H1 (cell line): ENCODE measurements at places on chromosomes 6 and 20.

- H3K4me3 ChIP-seq, result no peak overlapping the region
- H3K36me3 ChIP-seq, result peaks cover 7% of the 10 kb centered on the region; the same call in 1 of the 2 replicates
- H3K27me3 ChIP-seq, result no peaks in the 10 kb centered on the region
- no peak overlapping the region for H3K27ac ChIP-seq
- DNase-seq, result no peak
Observed at GRCh38 chr20:62825333-62825985, 8.6 kb downstream of the COL9A3 start.

DNA sequence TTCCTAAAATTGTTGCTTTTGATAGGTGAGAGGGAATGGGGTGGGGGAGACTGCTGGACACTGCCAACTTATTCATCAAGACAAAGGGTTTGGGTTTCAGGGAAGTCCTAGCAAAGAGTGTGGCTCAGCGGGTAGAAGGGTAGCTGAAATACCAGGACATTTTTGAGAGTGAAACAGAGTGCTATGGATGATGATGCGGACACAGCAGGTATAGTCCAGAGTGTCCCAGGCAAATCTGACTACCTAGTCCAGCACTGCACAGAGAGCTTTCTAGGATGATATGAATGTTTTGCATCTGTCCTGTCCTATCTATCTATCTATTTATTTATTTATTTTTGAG is 154.3 kb downstream of the BCAS1 start:
- H3K27me3 ChIP-seq, result no peaks in the 10 kb centered on the region
- no peak for DNase-seq
- H3K27ac ChIP-seq, result no peak overlapping the region
- H3K4me1 ChIP-seq, result peaks cover 21% of the 10 kb centered on the region

GRCh38 chr6:30690403-30691207 is at the start of gene NRM:
TSS of gene NRM (minus strand) at chr6:30690984. CDS start at chr6:30690974, 10 bp downstream.
- peak within 1 kb of the TSS; percentile 92 for H3K4me3 ChIP-seq
- no peak within 1 kb of the TSS; the same call in none of the 2 replicates for H3K27ac ChIP-seq
- peaks cover 12% of the 10 kb centered on the region for H3K4me1 ChIP-seq
- no peaks in the 10 kb centered on the region; the same call in 1 of the 2 replicates for H3K36me3 ChIP-seq
- DNase-seq, result peak; percentile 89

GRCh38 chr6:163930012-163930411 is 515.5 kb downstream of the QKI start:
- H3K4me1 ChIP-seq, result no peaks in the 10 kb centered on the region
- no peaks in the 10 kb centered on the region for H3K36me3 ChIP-seq
- no peaks in the 10 kb centered on the region for H3K27me3 ChIP-seq
- no peak overlapping the region for H3K27ac ChIP-seq
- H3K4me3 ChIP-seq, result no peak overlapping the region

GRCh38 chr20:1935696-1936366 is 40.6 kb downstream of the SIRPA start:
- H3K4me3 ChIP-seq, result no peak overlapping the region
- no peak for DNase-seq
- H3K4me1 ChIP-seq, result no peaks in the 10 kb centered on the region
- H3K27me3 ChIP-seq, result no peaks in the 10 kb centered on the region

- DNase-seq, result no peak
- H3K4me3 ChIP-seq, result no peak overlapping the region
- no peaks in the 10 kb centered on the region for H3K4me1 ChIP-seq
- peaks cover 49% of the 10 kb centered on the region for H3K36me3 ChIP-seq
- no peaks in the 10 kb centered on the region for H3K27me3 ChIP-seq
Observed at GRCh38 chr20:38497246-38497935, 24.7 kb downstream of the RALGAPB start.

DNA sequence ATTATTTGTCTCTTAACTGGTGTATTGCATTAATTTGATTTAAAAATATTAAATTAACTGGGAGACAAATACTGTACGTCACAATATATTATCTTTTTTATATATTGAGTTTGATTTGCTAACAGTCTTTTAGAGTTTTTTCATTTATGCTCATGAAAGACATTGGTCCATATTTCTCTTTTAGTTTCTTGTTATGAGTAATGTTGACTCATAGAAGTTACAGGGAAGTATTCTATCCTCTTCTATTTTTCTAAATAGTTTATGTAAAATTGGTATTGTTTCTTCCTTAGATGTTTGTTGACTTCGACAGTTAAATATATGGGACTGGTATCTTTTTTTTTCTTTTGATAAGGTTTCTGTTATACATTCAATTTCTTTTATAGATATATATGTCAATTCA is 1115.6 kb upstream of the CITED2 start:
- no peak overlapping the region for H3K4me3 ChIP-seq
- no peaks in the 10 kb centered on the region for H3K27me3 ChIP-seq
- no peaks in the 10 kb centered on the region for H3K4me1 ChIP-seq
- no peak overlapping the region for H3K27ac ChIP-seq
- H3K36me3 ChIP-seq, result no peaks in the 10 kb centered on the region

- peak; percentile 44 for DNase-seq
- no peak overlapping the region for H3K27ac ChIP-seq
- H3K4me1 ChIP-seq, result peaks cover 17% of the 10 kb centered on the region
- H3K36me3 ChIP-seq, result no peaks in the 10 kb centered on the region
- no peaks in the 10 kb centered on the region for H3K27me3 ChIP-seq
- H3K4me3 ChIP-seq, result no peak overlapping the region
Observed at GRCh38 chr20:61937963-61938838, 127.5 kb downstream of the TAF4 start.

GRCh38 chr6:26044140-26045064 is 42.8 kb upstream of the HFE start:
- DNase-seq, result no peak
- no peaks in the 10 kb centered on the region for H3K27me3 ChIP-seq
- no peak overlapping the region for H3K4me3 ChIP-seq
- H3K36me3 ChIP-seq, result no peaks in the 10 kb centered on the region

GRCh38 chr6:105797286-105797979 is 288.7 kb upstream of the PRDM1 start:
- no peak overlapping the region for H3K4me3 ChIP-seq
- H3K36me3 ChIP-seq, result no peaks in the 10 kb centered on the region
- DNase-seq, result no peak

GRCh38 chr6:124822204-124822613 is 140.0 kb upstream of the RNF217 start:
- no peaks in the 10 kb centered on the region for H3K36me3 ChIP-seq
- H3K27me3 ChIP-seq, result no peaks in the 10 kb centered on the region
- no peak overlapping the region for H3K27ac ChIP-seq
- no peaks in the 10 kb centered on the region for H3K4me1 ChIP-seq

DNA sequence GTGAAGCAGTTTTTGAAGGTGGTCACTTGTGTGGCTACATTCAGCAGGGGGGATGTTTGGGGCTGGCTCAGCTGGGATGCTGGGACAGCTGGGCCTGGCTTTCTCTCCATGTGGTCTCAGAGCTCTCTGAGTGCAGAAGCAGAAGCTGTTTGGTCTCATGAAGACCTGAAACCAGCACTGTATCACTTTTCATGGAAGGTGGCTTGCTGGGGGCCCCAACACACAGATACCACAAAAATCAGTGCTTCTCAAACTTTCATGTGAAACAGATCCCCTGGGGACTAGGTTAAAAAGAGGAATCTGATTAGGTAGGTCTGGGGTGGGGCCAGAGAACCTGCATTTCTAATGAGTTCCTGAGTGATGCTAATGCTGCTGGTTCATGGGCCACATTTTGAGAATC is 347.3 kb downstream of the DHX35 start:
- no peak overlapping the region for H3K4me3 ChIP-seq
- DNase-seq, result no peak
- H3K4me1 ChIP-seq, result peaks cover 9% of the 10 kb centered on the region
- no peak overlapping the region for H3K27ac ChIP-seq

DNA sequence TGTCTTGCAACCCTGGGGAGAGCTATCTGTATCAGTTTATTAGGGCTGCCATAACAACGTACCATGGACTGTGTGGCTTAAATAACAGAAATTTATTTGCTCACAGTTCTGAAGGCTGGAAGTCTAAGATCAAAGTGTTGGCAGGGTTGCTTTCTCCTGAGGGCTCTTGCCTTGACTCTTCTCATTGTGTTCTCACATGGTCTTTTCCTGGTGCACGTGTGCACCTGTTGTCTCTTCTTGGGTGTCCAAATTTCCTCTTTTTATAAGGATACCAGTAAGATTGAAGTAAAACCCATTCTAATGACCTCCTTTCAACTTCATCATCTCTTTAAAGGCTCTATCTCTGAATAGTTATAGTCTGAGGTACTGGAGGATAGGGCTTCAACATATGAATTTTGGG is 72.3 kb upstream of the PDE7B start:
- H3K4me3 ChIP-seq, result no peak overlapping the region
- H3K36me3 ChIP-seq, result no peaks in the 10 kb centered on the region
- no peak for DNase-seq
- H3K4me1 ChIP-seq, result no peaks in the 10 kb centered on the region

DNA sequence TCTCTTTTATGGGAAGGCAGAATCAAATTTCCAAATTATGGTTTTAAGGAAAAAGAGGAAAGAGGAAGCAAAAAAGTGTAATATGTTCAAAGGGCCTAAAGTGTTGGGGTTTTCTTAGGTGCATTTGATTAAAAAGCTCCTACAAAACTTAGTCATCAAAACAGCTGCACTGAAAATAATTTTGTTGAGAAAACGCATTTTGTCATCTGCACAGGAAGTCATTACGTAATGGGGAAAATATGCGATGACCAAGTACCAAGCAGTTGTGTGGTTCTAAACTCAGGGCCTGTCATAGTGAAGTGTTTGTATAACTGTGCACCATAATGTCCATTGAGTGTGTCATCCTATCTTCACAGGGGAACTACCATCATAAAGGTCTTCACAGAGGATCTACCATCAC is 15.6 kb downstream of the HAO1 start:
- no peaks in the 10 kb centered on the region for H3K4me1 ChIP-seq
- no peaks in the 10 kb centered on the region for H3K36me3 ChIP-seq
- H3K27me3 ChIP-seq, result no peaks in the 10 kb centered on the region

DNA sequence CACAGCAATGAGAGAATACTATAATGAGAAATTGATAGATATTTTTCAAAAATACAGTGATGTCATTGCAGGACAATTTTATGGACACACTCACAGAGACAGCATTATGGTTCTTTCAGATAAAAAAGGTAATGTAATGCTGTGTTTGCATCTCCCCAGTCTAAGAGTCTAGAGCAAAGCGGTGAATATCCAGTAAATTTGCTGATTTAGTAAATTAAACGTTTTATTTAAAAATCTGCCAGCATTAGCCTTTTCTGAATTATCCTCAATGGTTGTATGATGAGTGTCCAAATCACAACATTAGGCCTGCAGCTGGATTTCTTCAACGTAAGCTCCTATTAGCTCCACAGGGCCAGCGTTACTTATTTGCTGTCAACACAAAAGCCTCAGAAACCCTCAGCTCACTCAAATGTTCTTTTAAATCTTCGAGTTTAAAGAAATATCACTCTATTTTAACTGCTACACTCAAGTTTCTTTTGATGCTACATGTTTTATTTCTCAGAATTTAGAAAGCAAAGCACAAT is 16.0 kb downstream of the SMPDL3A start:
- DNase-seq, result no peak
- no peak overlapping the region for H3K4me3 ChIP-seq
- no peak overlapping the region for H3K27ac ChIP-seq

DNA sequence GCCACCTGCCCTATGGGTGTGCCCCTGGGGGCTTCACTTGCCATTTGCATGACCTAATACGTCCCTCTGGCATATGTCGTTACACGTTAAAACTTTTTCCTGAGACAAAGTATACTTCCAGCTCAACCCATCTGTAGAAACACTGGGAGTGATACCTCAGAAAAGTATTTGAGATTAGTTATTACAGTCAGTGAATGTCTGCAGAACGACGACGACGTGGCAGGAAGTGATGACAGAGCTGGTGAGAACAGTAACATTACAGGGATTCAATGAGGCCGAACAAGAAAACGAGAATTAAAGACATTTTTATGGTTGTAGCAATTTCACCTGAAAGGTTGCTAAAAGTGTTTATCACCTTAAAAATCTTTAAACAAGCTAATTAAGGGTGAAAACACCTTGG is 40.2 kb downstream of the SASH1 start:
- H3K4me3 ChIP-seq, result no peak overlapping the region
- no peak for DNase-seq
- H3K27ac ChIP-seq, result no peak overlapping the region
- no peaks in the 10 kb centered on the region for H3K27me3 ChIP-seq

DNA sequence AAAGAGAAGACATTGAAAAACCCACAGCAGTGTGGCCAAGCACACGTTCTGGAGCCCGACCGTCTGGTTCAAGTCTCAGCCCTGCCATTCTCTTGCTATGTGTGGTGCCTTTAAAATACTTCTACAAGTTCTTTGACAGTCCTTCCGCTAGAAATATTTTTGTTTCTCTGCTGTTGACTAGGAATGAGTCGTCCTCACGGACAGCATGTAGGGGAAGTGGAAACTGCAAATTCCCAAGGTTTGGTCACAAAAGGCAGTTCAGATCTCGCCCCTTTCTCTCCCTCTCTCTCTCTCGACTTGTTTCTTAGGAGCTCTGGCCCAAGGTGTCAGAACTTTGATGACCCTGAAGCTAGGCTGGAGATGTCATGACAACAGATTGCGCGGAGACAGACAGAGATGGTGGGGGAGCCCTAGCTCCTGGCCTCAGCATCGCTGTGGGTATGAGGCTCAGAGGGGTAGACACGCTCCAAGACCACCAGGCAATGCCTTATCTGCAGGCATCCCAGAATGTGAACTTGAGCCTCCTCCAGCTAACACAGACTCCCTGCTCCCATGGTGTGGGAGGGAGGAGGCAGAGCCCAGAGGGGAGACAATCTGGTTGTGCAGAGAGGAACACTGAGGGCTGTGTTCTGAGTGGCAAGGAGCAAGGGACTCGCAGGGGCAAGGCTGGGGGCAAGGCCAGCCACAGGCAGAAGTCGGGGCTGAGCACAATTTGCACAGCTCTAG is 368.9 kb upstream of the SULF2 start:
- H3K4me3 ChIP-seq, result no peak overlapping the region
- no peaks in the 10 kb centered on the region for H3K27me3 ChIP-seq
- DNase-seq, result no peak
- no peak overlapping the region for H3K27ac ChIP-seq
- no peaks in the 10 kb centered on the region for H3K4me1 ChIP-seq

DNA sequence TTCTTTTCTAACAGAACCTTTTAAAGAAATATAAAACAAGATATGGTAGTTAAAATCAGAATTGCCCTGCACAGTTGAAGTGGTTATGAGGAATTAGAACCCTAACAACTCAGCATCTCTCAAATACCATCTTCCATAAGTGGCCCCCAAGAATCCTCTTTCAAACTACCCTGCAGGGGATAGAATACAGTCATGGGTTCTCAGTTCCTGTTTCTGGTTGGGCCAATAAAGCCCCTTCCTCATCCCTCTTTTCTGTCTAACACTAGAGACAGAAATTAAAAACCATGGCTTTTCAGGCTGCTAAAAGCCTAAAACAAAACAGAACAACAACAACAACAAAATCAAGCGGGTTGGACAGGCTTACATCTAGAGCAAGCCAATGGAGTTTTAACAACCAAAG is 6.7 kb upstream of the LCA5 start:
- H3K4me1 ChIP-seq, result peaks cover 6% of the 10 kb centered on the region
- no peak overlapping the region for H3K27ac ChIP-seq
- H3K4me3 ChIP-seq, result no peak overlapping the region
- DNase-seq, result no peak
- H3K36me3 ChIP-seq, result no peaks in the 10 kb centered on the region

GRCh38 chr20:18024606-18025127 is 33.0 kb downstream of the OVOL2 start:
- no peak overlapping the region for H3K27ac ChIP-seq
- H3K4me3 ChIP-seq, result no peak overlapping the region
- H3K27me3 ChIP-seq, result no peaks in the 10 kb centered on the region
- no peak for DNase-seq
- no peaks in the 10 kb centered on the region for H3K4me1 ChIP-seq
- H3K36me3 ChIP-seq, result peaks cover 21% of the 10 kb centered on the region; the same call in 1 of the 2 replicates
